ENCODE measurements at places on chromosomes 16 and 17.

DNA sequence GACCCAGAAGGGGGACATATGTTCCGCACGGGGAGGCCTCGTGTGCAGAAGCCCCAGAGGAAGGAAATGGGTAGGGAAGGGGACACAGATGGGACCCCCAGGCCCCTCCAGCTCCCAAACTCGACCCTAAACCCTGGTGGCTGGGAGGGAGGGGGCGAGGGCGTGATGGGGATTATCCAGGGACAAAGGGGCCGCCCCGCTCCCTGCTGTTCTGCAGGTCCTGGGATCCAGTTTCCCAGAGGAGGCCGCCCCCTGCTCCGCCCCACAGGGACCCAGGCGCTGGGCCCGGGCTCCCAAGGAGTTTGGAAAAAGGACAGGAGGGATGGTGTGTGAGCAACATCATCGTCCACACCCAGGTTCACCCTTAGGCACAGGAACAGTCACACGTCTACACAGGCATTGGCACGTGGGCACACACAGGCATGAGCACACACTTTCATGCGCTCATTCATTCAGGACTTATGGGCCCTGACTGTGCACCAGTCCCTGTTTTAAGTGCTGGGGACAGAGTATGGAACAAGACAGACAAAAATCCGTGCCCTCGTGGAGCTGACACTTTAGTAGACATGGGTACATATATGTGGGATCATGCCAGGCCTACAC, 12.8 kb upstream of the FBXL19 start:
- no peak for DNase-seq

DNA sequence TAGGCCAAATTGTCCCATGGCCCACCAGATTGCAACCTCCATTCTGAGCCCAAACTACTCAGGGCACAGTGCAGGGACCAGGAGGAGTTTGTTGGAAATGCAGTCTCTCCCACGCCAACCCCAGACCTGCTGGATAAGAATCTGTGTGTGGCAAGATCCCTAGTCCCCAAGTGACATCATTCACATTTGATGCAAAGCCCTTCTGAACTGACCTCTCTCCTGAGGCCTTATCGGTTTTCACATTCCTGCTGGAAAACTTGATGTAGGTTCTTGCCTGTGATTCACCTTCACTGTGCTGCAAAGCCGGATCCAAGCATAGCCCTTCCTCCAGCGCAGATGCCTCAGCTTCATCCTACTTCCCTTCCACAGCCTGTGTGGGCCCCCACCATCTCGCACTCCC, 6.6 kb upstream of the SHCBP1 start:
- DNase-seq, result no peak

DNA sequence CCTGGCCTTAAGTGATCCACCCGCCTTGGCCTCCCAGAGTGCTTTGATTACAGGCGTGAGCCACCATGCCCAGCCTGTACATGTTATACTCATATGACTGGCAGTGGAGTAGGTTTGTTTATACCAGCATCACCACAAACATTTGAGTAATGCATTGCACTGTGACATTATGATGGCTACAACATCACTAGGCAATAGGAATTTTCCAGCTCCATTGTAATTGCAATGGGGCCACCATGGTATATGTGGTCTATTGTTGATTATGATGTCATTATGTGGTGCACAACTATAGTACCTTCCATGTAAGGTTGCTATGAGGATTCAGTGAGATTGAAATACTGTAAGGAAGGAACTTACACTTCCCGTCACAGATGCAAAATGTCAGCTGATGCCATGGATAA, 168.9 kb downstream of the COPRS start:
- no peak for DNase-seq

DNA sequence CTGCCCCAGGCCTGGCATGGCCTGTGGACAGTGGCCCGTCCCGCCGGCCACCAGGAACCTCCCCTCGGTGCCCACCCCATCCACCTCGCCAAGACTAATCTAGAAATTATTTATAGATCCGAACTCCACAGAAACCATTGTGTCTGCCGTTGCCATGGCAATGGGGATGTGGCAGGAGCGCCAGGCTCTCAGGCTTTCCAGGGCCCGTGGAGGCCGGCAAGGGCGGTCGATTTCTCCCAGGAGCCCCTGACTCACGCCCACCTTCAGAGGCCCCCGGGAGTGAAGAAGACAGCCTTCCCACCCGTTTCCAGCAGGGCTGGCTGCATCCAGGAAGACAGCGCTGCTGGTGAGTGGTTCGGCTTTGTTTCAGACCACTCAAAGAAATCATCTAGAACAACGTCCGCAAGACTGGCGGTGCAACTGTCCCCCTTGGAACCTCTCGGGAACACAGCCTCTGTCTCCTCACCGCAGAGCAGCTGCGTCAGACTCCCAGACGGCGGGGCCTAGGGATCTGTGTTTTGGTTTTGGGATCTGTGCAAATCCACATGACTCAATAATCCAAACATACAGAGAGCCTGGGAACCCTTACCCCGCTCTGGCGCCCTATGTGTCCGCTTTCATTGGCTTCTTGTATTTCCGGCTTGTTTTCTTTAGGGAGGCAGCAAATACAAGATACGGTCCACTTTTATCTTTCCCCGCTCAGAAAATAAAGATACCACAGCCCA, 48.5 kb upstream of the ZCCHC14 start:
- DNase-seq, result no peak

DNA sequence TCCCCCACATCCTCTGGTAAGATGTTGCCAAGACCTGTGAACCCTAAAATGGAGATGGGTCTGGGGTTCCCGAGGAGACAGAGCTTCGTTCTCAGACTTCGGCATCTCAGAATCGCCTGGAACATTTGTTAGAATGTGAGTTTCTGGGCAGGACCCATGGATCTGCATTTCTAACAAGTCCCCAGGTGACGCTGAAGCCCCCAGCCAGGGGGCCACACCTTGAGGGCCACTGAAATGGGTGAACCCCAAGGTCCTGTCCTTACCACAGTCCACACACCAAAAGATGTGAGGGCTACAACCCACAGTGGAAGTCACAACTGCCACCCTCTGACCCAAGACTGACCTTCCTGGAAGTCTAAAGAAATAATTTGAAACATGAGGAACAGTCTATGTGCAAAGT, 14.0 kb downstream of the MPP3 start:
- DNase-seq, result no peak

GRCh38 chr17:31274252-31274651, 22.8 kb downstream of the OMG start:
- no peak for DNase-seq

- DNase-seq, result no peak
Observed at GRCh38 chr16:26981266-26981938, 85.3 kb upstream of the C16orf82 start.

- DNase-seq, result no peak
Observed at GRCh38 chr16:55250701-55251100, 73.3 kb upstream of the IRX6 start.

DNA sequence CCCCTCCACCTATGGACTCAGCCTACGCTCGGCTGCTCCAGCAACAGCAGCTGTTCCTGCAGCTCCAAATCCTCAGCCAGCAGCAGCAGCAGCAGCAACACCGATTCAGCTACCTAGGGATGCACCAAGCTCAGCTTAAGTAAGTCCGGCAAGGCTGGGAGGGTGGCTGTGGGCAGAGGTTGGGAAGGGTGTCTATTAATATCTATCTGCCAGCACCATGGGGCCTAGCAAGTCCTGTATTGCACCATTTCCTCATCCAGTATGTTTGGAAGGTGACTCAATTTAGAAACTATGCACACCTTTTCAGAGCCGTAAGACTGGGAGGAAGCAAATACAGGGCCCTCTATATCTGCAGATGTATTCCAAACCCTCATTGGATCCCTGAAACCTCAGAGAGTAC, 45.0 kb upstream of the ARHGAP44 start:
- no peak for DNase-seq

- DNase-seq, result no peak
Observed at GRCh38 chr17:20935740-20936139, 107.1 kb downstream of the USP22 start.

GRCh38 chr16:11361701-11362451, 16.6 kb downstream of the RMI2 start:
- no peak for DNase-seq

- no peak for DNase-seq
Observed at GRCh38 chr16:84150926-84151325, 5.8 kb downstream of the DNAAF1 start.

- no peak for DNase-seq
Observed at GRCh38 chr17:17186051-17186450, 20.1 kb downstream of the PLD6 start.

DNA sequence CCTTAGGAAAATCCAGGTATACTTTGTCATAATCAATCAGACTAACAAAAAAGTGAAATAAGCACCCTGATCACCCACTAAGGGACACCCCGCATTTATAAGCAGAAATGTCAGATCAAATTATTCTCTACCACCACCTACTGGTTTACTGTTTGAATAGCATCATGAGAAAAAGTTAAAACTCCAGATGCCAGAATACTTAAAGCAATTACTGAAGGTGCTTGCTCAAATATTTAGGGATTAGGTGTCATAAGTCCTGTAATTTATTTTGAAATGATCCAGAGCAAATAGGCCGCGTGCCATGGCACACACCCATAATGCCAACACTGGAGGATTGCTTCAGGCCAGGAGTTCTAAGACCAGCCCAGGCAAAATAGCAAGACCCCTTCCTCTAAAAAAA, 2.3 kb downstream of the TOP2A start:
- DNase-seq, result no peak

DNA sequence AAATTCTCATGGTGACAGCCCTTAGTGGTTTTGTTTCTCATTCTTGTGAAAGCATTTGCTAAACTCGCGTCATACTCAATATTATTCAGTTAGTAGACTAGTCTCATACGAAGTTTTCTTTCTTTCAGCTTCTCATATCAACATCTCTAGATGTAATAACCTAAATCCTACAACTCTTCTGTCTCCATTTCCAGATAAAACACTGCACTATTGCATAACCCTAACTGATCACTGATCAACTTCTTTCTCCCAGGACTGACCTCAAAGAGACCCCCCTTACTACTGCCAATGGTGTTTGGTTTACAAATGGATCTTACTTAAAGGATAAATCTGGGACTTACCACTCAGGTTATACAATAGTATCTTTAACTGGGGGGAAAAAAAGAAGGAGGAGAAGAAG, 36.3 kb upstream of the TEKT1 start:
- DNase-seq, result no peak

- DNase-seq, result no peak
Observed at GRCh38 chr17:12438813-12439586, 226.7 kb upstream of the MYOCD start.

DNA sequence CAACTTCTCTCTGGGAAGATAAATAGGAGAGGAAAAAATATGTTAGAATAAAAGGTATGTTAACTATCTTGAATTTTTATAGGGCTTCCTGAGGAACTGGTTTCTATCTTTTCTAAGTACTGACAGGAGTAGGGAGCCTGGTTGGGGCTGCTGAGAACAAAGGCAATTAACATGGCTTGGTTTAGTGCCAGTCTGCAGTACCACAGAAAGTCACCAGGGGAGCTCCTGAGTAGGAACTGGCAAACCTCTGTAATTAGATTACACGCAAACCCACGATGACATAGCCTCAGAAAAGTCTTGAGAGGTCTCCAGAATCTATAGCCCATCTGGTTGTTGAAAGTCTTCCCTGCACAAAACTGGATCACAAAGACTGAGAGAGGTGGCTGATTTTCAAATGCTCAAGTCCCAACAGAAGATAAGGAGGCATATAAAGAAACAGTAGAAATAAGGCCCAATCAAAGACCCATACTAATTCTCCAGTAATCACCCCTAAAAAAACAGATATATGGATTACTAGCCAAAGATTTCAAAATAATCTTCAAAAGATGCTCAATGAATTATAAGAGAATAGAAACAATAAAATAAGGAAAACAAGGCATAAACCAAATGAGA, 11.7 kb upstream of the CNTNAP4 start:
- no peak for DNase-seq

- no peak for DNase-seq
Observed at GRCh38 chr16:76524769-76525168, 247.6 kb downstream of the CNTNAP4 start.

DNA sequence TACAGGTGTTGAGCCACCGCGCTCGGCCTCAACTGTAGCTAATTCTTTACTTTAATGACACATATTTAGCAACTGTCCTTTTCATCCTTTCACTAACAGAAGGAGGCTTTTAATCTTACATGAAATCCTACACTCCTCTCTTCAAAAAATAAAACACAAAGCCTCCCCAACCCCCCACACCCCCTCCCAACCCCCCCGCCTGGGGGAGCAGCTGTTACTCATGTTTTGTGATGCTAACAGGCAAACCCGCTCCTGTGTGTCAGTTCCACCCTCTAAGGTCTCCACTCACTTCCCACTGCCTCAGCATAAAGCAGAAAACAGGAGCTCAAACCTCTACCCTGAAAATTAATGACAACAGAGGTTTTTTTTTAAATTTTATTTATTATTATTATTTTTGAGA, 55.4 kb upstream of the SLC25A19 start:
- no peak for DNase-seq

- no peak for DNase-seq
Observed at GRCh38 chr17:38451840-38452529, 23.7 kb downstream of the ARHGAP23 start.
